ENCODE measurements at places on chromosomes 2 and 18. TPM values are rescaled to one million over a fixed set of nuclear protein-coding genes. Genes with fewer than 3 reads are reported as not detected.
A peak's percentile ranks its signal among the peaks of the same experiment; 100 is the strongest.

- no peaks in the 10 kb centered on the region for H3K27me3 ChIP-seq
- H3K4me3 ChIP-seq = no peak overlapping the region
- no peak overlapping the region for H3K27ac ChIP-seq
- H3K4me1 ChIP-seq = no peaks in the 10 kb centered on the region
- DNase-seq = no peak
These were observed 62.3 kb upstream of the DYNC1I2 start for GRCh38 chr2:171625006-171625405.

DNA sequence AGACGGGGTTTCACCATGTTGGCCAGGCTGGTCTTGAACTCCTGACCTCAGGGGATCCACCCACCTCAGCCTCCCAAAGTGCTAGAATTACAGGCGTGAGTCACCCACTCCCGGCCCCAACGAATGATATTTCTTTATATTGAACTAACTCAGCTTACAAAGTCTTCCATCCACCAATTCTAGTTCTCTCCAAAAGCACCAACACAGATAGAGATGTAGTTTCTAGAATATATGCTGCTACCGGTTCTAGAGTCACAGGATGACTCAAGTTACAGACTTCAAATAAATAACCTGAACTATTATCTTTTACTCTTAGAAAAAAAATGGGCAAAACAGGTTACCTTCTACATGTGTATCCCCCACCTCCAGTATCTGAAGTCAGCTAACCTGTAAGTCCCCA lies 9.2 kb downstream of the ACAA2 start:
- DNase-seq = no peak
- no peaks in the 10 kb centered on the region for H3K27me3 ChIP-seq
- H3K4me3 ChIP-seq = no peak overlapping the region

DNA sequence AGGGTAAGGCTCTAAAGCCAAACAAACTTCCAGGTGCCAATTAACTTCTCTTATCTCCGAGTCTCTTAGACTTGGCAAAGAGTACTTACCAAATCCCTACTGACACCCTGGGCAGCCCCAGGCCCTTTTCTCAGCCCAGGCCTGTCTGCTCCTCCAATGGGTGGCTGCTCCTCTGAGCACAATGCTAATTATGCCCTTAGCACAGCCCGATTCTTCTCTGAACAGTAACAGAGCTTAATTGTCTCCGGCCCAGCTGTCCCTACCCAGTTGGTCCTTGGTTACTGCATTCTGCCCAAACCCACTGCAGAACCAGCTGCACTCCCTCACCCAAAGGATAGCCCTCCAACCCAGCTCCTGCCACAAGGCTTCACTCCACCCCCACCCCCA lies 110.3 kb downstream of the SMAD7 start:
- no peak overlapping the region for H3K27ac ChIP-seq
- no peaks in the 10 kb centered on the region for H3K27me3 ChIP-seq
- no peak for DNase-seq
- peaks cover 56% of the 10 kb centered on the region for H3K4me1 ChIP-seq
- H3K36me3 ChIP-seq = no peaks in the 10 kb centered on the region

GRCh38 chr2:218773881-218774280 lies 8.1 kb upstream of the CYP27A1 start:
- peaks cover 44% of the 10 kb centered on the region for H3K36me3 ChIP-seq
- no peaks in the 10 kb centered on the region for H3K4me1 ChIP-seq
- H3K4me3 ChIP-seq = no peak overlapping the region
- no peak overlapping the region for H3K27ac ChIP-seq

GRCh38 chr2:27509326-27509725 lies 12.7 kb downstream of the GCKR start:
- no peak for DNase-seq
- peaks cover 8% of the 10 kb centered on the region for H3K27me3 ChIP-seq
- no peak overlapping the region for H3K27ac ChIP-seq
- no peaks in the 10 kb centered on the region for H3K36me3 ChIP-seq
- H3K4me3 ChIP-seq = no peak overlapping the region

- no peak for DNase-seq
- peaks cover 37% of the 10 kb centered on the region for H3K36me3 ChIP-seq
- peaks cover 3% of the 10 kb centered on the region for H3K4me1 ChIP-seq
- no peaks in the 10 kb centered on the region for H3K27me3 ChIP-seq
- no peak overlapping the region for H3K27ac ChIP-seq
- H3K4me3 ChIP-seq = no peak overlapping the region
These were observed 45.8 kb downstream of the TAF4B start for GRCh38 chr18:26271917-26272549.

The CACNB4 gene
- 0.54 TPM for total RNA-seq

DNA sequence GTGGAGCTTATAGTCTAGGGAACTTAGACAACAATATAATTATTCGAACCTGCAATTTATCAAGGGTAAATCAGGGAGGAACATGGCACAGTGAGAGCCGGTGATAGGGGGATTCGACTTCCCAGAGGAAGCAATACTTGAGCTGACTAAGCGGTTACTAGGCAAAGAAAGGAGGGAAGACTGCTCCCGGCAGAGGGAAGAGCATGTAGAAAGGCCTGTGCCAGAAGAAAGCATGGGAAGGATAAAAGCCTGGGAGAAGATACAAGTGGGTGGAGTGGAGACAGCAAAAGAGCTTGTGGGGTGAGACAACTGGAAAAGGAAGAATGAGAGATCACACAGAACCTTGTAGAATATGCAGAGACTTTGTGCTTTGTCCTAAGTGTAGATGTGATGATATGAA lies 93.3 kb downstream of the MARCHF4 start:
- no peak overlapping the region for H3K27ac ChIP-seq
- no peaks in the 10 kb centered on the region for H3K36me3 ChIP-seq
- DNase-seq = no peak

The FBXO36 gene
- total RNA-seq = 1.1 TPM

The MGAT4A gene
- 49.3 TPM for total RNA-seq

DNA sequence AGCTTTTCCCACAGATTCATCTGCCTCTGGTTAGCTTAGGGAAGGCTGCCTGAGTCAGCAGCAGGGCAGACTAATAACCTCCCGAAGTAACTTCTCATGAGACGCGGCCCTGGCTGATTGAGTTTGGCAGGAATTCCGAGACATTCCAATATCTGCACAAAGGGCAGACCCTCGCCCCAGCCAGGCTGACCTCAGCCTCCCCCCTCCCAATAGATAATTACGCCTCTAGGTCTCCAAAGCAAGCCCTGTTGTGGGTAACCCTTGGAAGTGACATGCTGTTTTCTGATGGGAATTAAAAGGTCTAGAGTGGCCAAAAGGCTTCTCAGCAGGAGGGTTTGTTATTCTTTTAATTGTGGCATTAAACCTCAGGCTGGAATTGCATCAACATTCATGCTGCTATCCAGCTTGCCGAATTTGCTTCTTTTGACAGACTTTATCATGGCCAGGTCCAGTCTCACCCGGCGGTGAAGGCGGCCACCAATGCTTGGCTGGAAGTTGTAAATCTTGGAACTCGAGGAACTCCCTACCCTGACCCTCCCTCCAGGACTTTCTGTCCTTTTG lies 98.0 kb upstream of the SLC14A2 start:
- no peaks in the 10 kb centered on the region for H3K4me1 ChIP-seq
- no peak overlapping the region for H3K27ac ChIP-seq
- H3K36me3 ChIP-seq = no peaks in the 10 kb centered on the region
- DNase-seq = no peak

DNA sequence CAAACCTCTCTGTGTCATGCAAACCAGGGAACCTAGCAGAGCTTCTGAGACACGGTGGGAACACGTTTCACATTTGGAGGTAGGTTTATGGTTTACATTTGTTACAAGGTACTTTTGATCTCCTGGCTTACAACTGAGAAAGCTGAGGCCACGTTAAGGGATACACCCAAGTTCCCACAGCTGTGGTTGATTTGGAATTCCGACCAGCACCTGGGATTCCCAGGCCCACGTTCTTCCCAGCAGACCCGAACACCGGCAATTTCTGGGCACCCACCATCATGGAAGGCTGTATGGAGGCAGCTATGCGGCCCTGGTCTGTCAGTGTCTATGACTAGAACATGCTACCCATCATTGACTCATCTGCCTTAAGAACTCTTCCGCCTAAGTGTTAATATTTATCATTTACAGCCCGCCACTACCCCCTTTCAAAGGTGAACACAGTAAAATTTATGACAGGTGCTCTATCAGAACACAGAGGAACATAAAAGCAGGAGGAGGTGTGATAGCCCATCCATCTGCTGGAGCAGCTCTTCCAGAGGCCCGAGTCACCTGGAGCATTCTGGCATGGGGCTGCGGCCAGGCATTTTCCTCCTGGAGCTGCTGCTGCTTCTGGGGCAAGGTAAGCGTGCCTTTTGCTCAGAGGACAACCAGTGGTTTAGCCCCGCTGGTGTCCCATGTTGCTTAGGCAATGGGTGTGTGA lies at the start of gene PLB1:
Gene PLB1 (plus strand): TSS at position 510 of the 700 bp plus-strand sequence. CDS start 55 bp downstream, at position 565.
- no peaks in the 10 kb centered on the region for H3K36me3 ChIP-seq
- no peak within 1 kb of the TSS for H3K4me3 ChIP-seq
- no peak within 1 kb of the TSS for H3K27ac ChIP-seq
- H3K4me1 ChIP-seq = peaks cover 1% of the 10 kb centered on the region

The ZNF236 gene
- 14.3 TPM for total RNA-seq

DNA sequence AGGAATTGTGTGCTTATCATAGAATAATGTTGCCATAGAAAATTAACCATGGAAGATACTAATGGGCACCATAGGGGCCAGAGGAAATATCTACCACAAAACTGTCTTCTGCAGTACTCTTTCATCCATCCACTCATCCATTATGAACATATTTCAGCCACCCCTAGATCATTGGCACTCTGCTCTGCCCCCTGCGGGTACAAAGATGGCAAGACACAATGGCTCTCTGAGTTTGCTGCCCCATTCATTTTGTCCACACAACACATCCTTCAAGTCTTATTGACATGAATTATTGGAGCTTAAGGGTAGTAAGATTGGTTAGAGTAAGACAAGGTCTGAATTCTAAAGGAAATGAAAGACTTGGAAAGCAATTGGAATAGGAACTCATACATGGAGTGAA lies 1224.7 kb upstream of the CELF4 start:
- no peak overlapping the region for H3K27ac ChIP-seq
- no peak for DNase-seq
- no peak overlapping the region for H3K4me3 ChIP-seq
- no peaks in the 10 kb centered on the region for H3K27me3 ChIP-seq

DNA sequence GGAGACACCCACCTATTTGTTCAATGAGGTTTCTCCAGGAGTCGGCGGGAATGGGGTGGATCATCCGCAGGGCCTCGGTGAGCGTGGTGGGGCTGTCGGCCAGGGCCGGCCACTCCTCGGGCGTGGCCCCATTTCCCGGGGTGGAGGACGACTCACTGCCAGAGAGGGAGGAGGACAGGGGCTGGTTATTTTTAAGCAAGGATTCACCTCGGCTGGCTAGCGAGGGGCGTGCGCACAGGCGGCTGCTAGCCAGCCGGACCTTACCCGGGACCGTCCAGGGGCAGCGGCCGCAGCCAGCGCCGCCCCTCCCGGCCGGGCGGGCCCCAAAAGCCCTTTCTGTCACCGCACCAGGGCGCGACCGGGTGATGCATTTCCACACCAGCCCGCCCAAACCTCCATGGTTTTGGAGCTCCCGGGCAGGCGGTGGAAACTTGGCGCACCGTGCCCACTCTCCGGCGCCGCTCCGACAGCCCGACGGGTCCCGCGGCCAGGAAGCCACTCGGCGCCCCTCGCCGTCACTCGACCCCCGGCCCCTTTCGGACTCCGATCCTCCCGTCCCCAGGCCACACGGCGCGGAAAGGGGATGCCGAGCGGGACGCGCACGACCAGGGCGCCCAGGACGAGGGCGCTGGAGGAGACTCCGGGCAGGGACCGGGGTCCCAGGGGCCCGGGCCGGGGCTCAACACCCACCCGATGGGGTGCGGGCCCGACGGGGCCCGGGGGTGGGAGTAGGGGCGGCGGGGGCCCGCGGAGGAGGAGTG lies 57.1 kb downstream of the SNORC start:
- peaks cover 7% of the 10 kb centered on the region for H3K4me1 ChIP-seq
- H3K27me3 ChIP-seq = peaks cover 76% of the 10 kb centered on the region
- H3K27ac ChIP-seq = no peak overlapping the region
- peak overlapping the region; percentile 56 for H3K4me3 ChIP-seq
- no peak for DNase-seq

The HOXD10 gene
- not detected for total RNA-seq

GRCh38 chr2:160005908-160006307 lies 56.5 kb downstream of the PLA2R1 start:
- peaks cover 3% of the 10 kb centered on the region for H3K27me3 ChIP-seq
- no peaks in the 10 kb centered on the region for H3K36me3 ChIP-seq
- no peak for DNase-seq
- no peak overlapping the region for H3K27ac ChIP-seq
- H3K4me3 ChIP-seq = no peak overlapping the region

- H3K36me3 ChIP-seq = no peaks in the 10 kb centered on the region
- H3K4me3 ChIP-seq = no peak overlapping the region
- DNase-seq = no peak
- H3K4me1 ChIP-seq = peaks cover 8% of the 10 kb centered on the region
These were observed 152.8 kb downstream of the SMAD2 start for GRCh38 chr18:47777626-47778025.

The UGT1A4 gene
- total RNA-seq = not detected

The ANKRD30B gene
- not detected for total RNA-seq

The CAVIN2 gene
- not detected for total RNA-seq

DNA sequence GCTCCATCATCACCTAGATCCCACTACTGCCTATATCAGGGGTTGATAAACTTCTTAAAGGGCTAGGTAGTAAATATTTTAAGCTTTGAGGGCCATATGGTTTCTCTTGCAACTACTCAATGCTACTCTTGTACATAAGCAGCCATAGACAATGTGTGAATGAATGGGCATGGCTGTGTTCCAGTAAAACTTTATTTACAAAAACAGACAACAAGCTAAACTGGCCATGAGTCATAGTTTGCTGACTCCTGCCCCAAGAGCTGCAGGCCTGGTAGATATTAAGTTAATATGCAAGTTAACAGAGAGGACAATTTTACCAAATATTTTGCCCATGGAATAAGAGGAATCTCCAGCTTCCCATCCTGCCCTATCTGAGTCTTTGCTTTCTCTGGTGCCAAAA lies 29.8 kb upstream of the MYO3B start:
- H3K36me3 ChIP-seq = no peaks in the 10 kb centered on the region
- H3K4me1 ChIP-seq = no peaks in the 10 kb centered on the region
- no peak overlapping the region for H3K27ac ChIP-seq
- H3K4me3 ChIP-seq = no peak overlapping the region
- H3K27me3 ChIP-seq = peaks cover 4% of the 10 kb centered on the region

GRCh38 chr18:75727456-75727855 lies 300.0 kb upstream of the SMIM21 start:
- H3K4me3 ChIP-seq = no peak overlapping the region
- peaks cover 34% of the 10 kb centered on the region for H3K27me3 ChIP-seq
- peak; percentile 26 for DNase-seq
- no peaks in the 10 kb centered on the region for H3K36me3 ChIP-seq

GRCh38 chr2:240384711-240385450 lies 50.6 kb upstream of the GPC1 start:
- peaks cover 2% of the 10 kb centered on the region for H3K4me1 ChIP-seq
- no peaks in the 10 kb centered on the region for H3K36me3 ChIP-seq
- no peak overlapping the region for H3K27ac ChIP-seq
- no peak for DNase-seq
- no peaks in the 10 kb centered on the region for H3K27me3 ChIP-seq

DNA sequence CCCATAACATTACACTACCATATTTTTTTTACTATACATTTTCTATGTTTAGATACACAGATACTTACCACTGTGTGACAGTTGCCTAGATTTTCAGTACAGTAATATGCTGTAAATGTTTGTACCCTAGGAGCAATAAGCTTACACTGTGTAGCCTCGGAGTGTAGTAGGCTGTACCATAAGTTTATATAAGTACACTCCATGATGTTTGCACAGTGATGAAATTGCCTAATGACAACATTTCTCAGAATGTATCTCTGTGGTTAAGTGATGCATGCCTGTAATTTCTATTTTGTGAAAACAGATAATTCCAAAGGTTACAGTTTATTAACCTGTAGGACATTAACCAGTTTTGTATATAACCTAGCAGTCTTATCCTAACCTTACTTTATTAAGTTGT lies 128.1 kb upstream of the RBMS1 start:
- no peaks in the 10 kb centered on the region for H3K27me3 ChIP-seq
- no peaks in the 10 kb centered on the region for H3K4me1 ChIP-seq
- no peaks in the 10 kb centered on the region for H3K36me3 ChIP-seq
- DNase-seq = no peak
- H3K4me3 ChIP-seq = no peak overlapping the region

Data from activated naive CD8-positive, alpha-beta T cell treated with anti-CD3 and anti-CD28 coated beads for 36 hours (primary cell).